Activated T-cell treated with anti-CD3 and anti-CD28 coated beads, Interleukin-2, amount 50 U/mL, for 72 hours (primary cell): ENCODE measurements at places on chromosomes 16 and 17. TPM values are rescaled to one million over a fixed set of nuclear protein-coding genes. Genes with fewer than 3 reads are reported as not detected.

DNA sequence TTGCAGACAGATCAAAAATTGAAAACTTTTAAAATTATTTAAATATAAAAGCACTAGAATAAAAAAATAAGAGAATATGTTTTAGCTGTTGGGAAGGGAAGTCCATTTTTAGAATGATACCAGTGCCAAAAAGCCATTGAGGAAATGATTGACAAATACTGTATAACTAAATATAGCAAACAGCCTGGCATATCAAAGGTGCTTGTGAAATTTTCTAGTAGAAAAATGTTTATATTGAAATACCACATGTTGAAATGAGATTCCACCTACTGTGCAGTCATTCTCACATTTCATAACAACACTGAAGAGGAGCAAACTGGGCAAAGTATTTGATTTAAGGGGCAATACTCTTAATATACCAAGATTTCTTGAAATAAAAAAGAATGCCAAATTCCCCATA lies 183.5 kb downstream of the PHKB start:
- H3K4me3 ChIP-seq = no peak overlapping the region
- peaks cover 6% of the 10 kb centered on the region for H3K4me1 ChIP-seq
- no peaks in the 10 kb centered on the region for H3K27me3 ChIP-seq
- no peak for DNase-seq

DNA sequence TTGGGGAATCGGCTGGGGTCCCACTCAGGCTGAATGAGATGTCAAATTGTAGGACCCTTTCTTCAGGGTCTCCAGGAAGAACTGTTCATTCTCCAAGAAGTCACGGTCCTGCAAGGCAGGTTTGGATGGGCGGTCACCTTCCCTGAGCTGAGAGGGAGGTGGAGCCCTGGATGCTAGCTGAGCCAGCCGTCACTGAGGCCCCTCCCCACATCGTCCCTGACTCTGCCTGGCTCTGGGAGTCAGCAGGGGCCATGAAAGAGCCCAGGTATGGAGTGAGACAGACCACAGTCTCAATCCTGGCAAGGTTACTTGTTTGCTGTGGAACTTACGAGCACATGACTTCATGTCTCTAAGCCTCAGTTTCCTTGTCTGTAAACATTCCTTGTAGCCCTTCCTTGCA lies 6.0 kb upstream of the MRPL38 start:
- DNase-seq = no peak
- H3K4me3 ChIP-seq = no peak overlapping the region
- peaks cover 7% of the 10 kb centered on the region for H3K4me1 ChIP-seq

Gene RPH3AL
- 3.5 TPM for total RNA-seq

Gene GABARAPL2
- 64.4 TPM for total RNA-seq

Gene PLCD3
- total RNA-seq = 4.5 TPM
